ENCODE measurements at places on chromosomes 3 and 15.

DNA sequence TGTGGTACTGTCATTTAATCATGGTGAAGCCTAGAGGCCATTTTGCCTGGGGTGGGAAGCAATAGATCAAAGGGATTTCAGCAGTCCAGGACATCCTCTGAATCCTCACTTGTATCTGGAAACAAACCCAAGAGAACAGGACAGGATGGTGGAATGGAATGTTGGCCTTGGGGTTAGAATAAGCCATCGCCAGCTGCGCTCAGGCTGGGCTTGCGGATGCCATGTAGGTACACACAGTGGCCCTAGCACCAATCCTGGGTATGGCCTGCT is 76.5 kb upstream of the ALDH1A3 start:
- no peak for DNase-seq

DNA sequence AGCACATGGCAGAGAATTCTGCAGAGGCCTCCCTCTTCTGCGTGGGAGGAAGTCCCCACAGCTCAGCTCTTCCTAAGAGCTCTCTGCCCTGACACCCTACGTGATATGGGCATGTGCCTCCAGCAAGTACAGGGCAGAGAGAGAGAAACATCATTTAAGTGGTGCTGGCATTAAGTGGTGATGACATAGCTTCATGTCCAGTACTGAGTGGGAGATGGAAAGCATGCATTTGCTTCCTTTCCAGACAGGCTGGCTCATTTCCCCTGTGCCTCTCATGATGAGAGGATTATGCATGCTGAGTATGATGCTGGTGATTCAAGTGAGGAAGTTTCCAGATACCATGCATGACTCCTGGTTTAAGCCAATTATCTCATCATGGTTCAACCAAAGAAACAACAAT is 26.9 kb downstream of the BFSP2 start:
- no peak for DNase-seq

- DNase-seq, result no peak
Measured at GRCh38 chr15:46523701-46524100, 888.9 kb downstream of the SQOR start.

DNA sequence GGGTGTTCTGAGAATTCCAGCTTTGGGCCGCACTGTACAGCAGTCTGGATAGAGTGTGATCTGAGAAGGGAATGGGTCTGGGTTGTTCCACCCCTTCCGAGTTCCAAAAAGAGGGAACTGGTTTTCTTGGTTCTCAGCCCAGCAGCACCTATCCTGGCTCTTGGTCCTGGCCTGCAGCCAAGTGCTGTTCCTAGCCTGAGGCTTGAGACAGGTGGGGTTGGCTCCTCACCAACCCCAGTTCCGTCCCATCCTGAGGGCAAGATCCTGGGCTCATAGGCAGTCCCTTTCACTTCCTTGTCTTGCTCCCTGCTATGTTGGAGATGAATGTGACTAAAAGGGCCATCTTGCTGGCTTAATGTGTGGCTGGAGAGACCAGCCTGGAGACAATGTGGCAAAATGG is 15.2 kb downstream of the IVD start:
- no peak for DNase-seq

DNA sequence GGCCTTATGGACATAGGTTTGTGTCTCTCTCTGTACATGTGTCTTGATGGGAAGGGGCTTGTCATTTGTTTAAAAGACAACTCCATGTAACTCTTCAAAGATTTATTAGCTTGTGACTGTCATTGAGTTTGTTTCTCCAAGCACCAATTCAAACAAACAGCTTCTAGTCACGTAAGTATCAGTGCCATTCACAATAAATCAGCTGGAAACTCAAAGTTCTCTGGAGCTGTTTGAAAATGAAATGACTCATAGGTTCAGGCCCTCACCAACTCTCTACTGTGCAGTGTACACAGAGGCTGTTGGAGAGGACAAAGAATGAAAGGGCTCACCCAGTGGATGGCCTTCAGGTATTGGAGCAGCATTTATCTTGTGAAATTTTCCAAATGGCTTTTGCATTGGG is 476.3 kb downstream of the AGBL1 start:
- no peak for DNase-seq

GRCh38 chr3:123795471-123796251 is 88.5 kb downstream of the MYLK start:
- no peak for DNase-seq
